ENCODE measurements at places on chromosomes 2 and 18. TPM values are rescaled to one million over a fixed set of nuclear protein-coding genes. Genes with fewer than 3 reads are reported as not detected.

DNA sequence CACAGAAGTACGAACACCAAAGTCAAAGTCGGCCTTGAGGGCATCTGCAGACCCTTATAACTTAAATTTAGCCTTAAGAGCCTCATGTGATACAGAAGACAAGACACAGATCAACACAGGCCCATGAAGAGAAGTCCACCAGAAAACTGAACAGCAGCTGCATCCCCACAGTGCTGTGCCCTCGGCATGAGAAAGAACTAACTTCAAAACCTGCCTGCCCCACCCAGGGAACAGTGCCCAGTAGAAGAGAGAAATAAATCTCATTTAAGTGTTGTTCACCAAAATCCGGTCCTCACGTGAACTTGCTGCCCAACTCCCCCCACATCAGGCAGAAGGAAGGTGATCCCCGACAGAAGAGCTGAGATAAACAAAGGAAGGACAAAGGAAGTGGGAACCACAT is 73.7 kb downstream of the PXDN start:
- no peak for DNase-seq
- H3K4me1 ChIP-seq: peaks cover 5% of the 10 kb centered on the region
- peaks cover 65% of the 10 kb centered on the region for H3K36me3 ChIP-seq

- no peaks in the 10 kb centered on the region for H3K4me1 ChIP-seq
- no peak for DNase-seq
- H3K4me3 ChIP-seq: no peak overlapping the region
Measured at GRCh38 chr18:564708-565561, 15.2 kb upstream of the CETN1 start.

GRCh38 chr2:25817630-25818029 is 60.7 kb downstream of the ASXL2 start:
- no peak overlapping the region for H3K4me3 ChIP-seq
- H3K4me1 ChIP-seq: no peaks in the 10 kb centered on the region
- H3K36me3 ChIP-seq: no peaks in the 10 kb centered on the region
- no peak for DNase-seq
- no peak overlapping the region for H3K27ac ChIP-seq
- H3K27me3 ChIP-seq: no peaks in the 10 kb centered on the region

GRCh38 chr2:238851026-238851425 is 3.1 kb downstream of the TWIST2 start:
- no peak overlapping the region for H3K27ac ChIP-seq
- no peaks in the 10 kb centered on the region for H3K4me1 ChIP-seq
- no peak for DNase-seq
- no peak overlapping the region for H3K4me3 ChIP-seq

GRCh38 chr2:74290066-74290465 is 53.1 kb downstream of the SLC4A5 start:
- no peak overlapping the region for H3K4me3 ChIP-seq
- no peak overlapping the region for H3K27ac ChIP-seq
- no peaks in the 10 kb centered on the region for H3K4me1 ChIP-seq
- no peaks in the 10 kb centered on the region for H3K27me3 ChIP-seq
- H3K36me3 ChIP-seq: no peaks in the 10 kb centered on the region

GRCh38 chr18:79466591-79466990 is 70.9 kb downstream of the NFATC1 start:
- H3K36me3 ChIP-seq: no peaks in the 10 kb centered on the region
- H3K4me3 ChIP-seq: no peak overlapping the region
- H3K4me1 ChIP-seq: no peaks in the 10 kb centered on the region
- H3K27me3 ChIP-seq: peaks cover 98% of the 10 kb centered on the region

DNA sequence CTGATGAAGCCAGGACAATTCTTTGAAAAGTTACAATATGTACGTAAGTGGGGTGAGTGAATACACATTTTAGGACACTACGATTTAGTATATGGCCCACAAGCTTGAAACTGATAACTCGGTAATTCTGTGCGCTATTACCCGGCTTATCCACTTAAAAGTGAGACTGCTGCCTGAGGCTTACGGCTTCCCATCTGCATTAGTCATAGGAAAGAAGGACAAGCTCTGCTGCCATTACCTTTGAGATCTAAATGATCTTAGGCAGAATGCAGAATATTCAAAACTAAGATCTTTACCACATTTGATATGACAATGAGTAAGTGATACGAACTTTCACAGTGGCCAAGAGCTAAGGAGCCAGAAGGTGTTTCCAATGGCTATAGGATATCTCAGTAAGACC is 133.3 kb downstream of the GAREM1 start:
- no peak for DNase-seq
- H3K27me3 ChIP-seq: no peaks in the 10 kb centered on the region
- H3K4me1 ChIP-seq: no peaks in the 10 kb centered on the region
- H3K36me3 ChIP-seq: no peaks in the 10 kb centered on the region

DNA sequence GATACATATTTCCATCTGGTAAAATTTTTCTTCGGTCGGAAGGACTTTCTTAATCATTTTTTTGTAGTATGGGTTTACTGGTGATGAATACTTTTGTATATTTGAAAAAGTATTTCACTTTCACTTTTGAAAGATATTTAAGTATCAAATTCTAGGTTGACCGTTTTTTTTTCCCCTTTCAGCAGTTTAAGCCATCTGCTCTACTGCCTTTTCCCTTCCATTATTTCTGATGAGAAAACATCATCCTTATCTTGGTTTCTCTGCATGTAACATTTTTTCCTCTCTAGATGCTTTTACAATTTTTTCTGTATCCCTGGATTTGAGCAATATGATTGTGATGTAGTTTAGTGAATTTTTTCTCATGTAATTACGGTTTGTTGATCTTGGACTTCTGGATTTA is 87.0 kb downstream of the MTX2 start:
- H3K4me1 ChIP-seq: no peaks in the 10 kb centered on the region
- H3K36me3 ChIP-seq: no peaks in the 10 kb centered on the region
- no peak overlapping the region for H3K27ac ChIP-seq
- no peaks in the 10 kb centered on the region for H3K27me3 ChIP-seq
- no peak overlapping the region for H3K4me3 ChIP-seq

GRCh38 chr2:133780099-133780996 is 212.1 kb upstream of the NCKAP5 start:
- H3K27ac ChIP-seq: no peak overlapping the region
- no peaks in the 10 kb centered on the region for H3K4me1 ChIP-seq
- no peaks in the 10 kb centered on the region for H3K27me3 ChIP-seq
- no peaks in the 10 kb centered on the region for H3K36me3 ChIP-seq

DNA sequence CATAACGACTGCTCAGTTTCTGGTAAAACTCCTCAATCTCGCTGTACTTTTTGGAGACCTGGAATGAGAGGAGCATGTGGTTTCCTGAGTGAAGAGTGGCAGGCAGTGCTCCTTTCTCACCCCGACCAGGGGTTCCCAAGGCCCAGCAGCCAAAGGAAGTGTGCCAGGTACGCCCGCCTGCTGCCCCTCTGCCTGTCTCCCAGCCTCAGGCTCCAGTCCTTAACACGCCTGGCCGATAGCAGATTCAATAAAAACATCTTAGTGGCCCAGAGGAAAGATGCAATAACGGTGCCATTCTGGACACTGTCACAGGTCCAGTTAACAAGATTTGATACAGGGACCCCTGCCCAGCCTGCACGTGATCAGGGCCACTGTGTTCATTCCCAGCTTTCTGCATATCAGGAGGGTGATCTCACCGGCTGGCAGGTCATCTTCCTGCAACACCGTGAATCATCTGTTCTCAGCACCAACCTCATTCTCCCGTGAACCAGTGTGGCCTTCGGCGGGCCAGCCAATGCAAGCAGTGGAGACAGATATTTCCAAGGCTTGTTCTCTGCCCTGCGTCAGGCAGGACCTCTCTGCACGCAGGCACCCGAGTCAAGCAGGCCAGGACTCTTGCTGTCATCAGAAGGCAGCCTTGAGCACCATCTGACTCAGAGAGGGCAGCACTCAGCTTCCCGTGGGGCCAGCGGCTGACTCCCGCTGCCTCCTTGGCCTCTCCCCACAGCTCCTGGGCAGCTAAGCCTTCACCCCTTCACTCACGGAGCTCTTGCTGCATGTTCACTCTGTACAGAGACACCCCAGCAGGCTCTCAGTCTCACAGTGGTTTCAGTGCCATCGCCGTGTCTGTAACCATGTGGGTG is 9.5 kb downstream of the HS1BP3 start:
- H3K36me3 ChIP-seq: no peaks in the 10 kb centered on the region
- no peak overlapping the region for H3K4me3 ChIP-seq
- no peaks in the 10 kb centered on the region for H3K27me3 ChIP-seq
- no peak overlapping the region for H3K27ac ChIP-seq

DNA sequence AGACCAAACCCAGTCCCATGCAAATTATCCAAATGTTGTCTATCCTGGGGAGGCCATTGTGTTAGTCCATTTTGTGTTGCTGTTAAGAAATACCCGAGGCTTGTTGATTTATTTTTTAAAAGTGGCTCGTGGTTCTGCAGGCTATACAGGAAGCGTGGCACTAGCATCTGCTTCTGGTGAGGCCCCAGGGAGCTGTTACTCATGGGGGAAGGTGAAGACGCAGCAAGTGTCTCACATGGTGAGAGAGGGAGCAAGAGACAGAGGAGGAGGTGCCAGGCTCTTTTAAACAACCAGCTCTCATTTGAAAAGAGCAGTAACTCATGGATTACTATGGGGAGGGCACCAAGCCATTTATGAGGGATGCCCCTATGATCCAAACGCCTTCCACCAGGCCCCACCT is 80.3 kb upstream of the ARL4C start:
- no peak overlapping the region for H3K27ac ChIP-seq
- peaks cover 5% of the 10 kb centered on the region for H3K4me1 ChIP-seq
- DNase-seq: no peak

DNA sequence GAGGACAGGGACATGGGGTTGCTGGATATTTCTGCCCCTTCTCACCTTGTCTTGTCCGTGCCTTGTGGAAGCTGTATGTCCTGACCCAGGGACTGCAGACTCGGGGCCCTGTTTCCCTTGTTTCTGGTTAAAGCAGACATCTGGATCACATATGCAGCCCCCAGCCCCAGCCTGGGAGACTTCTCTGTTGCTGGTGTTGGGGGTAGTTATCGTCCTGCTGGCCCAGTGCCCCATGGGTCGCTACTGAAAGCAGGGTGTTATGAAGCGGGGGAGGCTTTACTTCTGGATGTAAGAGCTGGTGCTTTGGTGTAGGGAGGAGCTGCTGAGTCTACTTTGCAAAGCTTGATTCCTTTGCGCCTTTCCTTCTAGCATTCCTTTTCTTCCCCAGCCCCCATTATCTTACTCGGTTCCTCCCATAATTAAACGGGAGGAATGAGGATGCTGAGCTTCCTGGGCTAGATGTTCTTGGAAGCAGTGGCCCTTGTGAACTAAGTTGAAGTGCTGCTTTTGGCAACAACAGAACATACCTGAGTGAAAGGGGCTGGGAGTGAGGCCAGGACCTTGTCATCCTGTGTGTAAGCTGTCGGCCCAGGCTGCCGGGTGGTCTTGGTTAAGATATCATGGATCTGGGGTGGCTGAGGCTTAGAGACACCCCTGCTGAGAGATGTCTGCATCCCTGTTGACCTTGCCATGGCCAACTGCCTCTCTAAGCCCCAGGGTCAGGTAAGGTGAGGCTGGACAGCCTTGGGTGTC is 3.4 kb downstream of the TET3 start:
- no peak overlapping the region for H3K27ac ChIP-seq
- peaks cover 9% of the 10 kb centered on the region for H3K4me1 ChIP-seq
- H3K27me3 ChIP-seq: no peaks in the 10 kb centered on the region
- DNase-seq: peak; percentile 55
- peaks cover 3% of the 10 kb centered on the region for H3K36me3 ChIP-seq

DNA sequence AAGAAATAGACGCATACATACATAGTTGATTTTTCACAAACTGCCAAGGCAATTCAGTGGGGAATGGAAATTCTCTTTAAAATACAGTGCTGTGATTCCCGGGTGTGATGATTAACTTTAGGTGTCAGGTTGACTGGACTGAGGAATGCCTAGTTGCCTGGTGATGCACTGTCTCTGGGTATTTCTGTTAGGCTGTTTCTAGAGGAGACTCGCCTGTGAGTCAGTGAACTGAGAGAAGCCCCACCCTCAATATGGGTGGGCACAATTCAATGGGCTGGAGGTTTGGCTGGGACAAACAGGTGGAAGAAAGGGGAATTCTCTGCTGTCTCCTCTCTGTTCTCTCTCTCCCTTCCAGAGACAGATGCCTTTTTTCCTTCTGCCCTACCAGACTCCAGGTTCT is 187.6 kb downstream of the ARHGAP28 start:
- H3K27me3 ChIP-seq: no peaks in the 10 kb centered on the region
- H3K36me3 ChIP-seq: no peaks in the 10 kb centered on the region
- DNase-seq: no peak
- H3K4me1 ChIP-seq: peaks cover 3% of the 10 kb centered on the region
- H3K27ac ChIP-seq: no peak overlapping the region

- no peak overlapping the region for H3K27ac ChIP-seq
- no peaks in the 10 kb centered on the region for H3K27me3 ChIP-seq
- DNase-seq: no peak
- no peak overlapping the region for H3K4me3 ChIP-seq
Measured at GRCh38 chr2:222792001-222792611, 68.7 kb upstream of the ACSL3 start.

DNA sequence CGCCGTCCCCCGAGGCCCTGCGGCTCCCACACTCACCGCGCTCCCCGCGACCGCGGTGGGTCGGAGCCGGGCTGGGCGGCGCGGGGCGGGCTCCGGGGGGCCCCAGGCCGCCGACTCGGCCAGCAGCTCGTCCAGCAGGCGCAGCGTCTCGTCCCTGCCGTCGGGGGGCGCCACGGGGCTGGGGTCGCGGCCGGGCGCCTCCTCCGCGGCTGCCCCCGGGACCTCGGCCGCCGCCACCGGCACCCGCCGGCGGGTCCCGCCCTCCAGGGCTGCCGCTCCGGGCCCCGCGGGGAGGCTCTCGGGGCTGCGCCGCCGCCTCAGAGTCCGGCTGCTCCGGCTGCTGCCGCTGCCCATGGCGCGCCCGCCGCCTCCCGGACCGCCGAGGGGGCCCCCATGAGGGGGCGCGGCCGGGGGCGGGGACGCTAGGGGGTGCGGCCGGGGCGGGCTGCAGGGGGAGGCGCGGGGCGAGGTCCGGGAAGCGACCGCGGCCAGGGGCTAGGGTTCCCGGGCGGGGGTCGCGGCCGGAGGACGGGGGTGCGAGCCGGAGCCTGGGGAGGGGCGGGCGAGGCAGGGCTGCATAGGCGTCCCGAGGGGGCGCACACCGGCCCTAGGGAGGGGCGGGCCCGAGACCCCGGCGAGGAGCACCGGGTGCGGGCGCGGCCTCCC is at the start of gene CYS1:
Gene CYS1 (minus strand): TSS at position 542 of the 666 bp plus-strand sequence. CDS start 188 bp downstream, at position 354.
- peak within 1 kb of the TSS; percentile 45 for H3K4me3 ChIP-seq
- H3K27me3 ChIP-seq: peaks cover 55% of the 10 kb centered on the region
- H3K27ac ChIP-seq: no peak within 1 kb of the TSS
- no peaks in the 10 kb centered on the region for H3K36me3 ChIP-seq
- H3K4me1 ChIP-seq: no peaks in the 10 kb centered on the region
- DNase-seq: peak; percentile 90

GRCh38 chr2:19171409-19171808 is 187.0 kb downstream of the OSR1 start:
- H3K4me3 ChIP-seq: no peak overlapping the region
- H3K4me1 ChIP-seq: peaks cover 6% of the 10 kb centered on the region

- peaks cover 12% of the 10 kb centered on the region for H3K4me1 ChIP-seq
- no peak overlapping the region for H3K4me3 ChIP-seq
- peaks cover 7% of the 10 kb centered on the region for H3K27me3 ChIP-seq
- DNase-seq: no peak
Measured at GRCh38 chr2:109055435-109055834, 66.4 kb upstream of the EDAR start.

Gene LYG2
- not detected for polyA plus RNA-seq

Gene ACVR1
- polyA plus RNA-seq: 22.4 TPM

Gene DYSF
- 0.18 TPM for polyA plus RNA-seq

Gene SLC9A2
- not detected for polyA plus RNA-seq

Gene ZAP70
- polyA plus RNA-seq: 0.08 TPM

Gene FAM110C
- not detected for polyA plus RNA-seq

Gene AKAIN1
- not detected for polyA plus RNA-seq

Gene C1QL2
- polyA plus RNA-seq: not detected

Gene ABHD1
- 3.3 TPM for polyA plus RNA-seq

Gene HOXD9
- polyA plus RNA-seq: 4.8 TPM

Gene ARHGAP28
- 0.99 TPM for polyA plus RNA-seq

Gene COL5A2
- 20.4 TPM for polyA plus RNA-seq

Gene IL37
- polyA plus RNA-seq: not detected

Measured in SK-N-SH (cell line).